ENCODE measurements at places on chromosomes 7 and 10.

DNA sequence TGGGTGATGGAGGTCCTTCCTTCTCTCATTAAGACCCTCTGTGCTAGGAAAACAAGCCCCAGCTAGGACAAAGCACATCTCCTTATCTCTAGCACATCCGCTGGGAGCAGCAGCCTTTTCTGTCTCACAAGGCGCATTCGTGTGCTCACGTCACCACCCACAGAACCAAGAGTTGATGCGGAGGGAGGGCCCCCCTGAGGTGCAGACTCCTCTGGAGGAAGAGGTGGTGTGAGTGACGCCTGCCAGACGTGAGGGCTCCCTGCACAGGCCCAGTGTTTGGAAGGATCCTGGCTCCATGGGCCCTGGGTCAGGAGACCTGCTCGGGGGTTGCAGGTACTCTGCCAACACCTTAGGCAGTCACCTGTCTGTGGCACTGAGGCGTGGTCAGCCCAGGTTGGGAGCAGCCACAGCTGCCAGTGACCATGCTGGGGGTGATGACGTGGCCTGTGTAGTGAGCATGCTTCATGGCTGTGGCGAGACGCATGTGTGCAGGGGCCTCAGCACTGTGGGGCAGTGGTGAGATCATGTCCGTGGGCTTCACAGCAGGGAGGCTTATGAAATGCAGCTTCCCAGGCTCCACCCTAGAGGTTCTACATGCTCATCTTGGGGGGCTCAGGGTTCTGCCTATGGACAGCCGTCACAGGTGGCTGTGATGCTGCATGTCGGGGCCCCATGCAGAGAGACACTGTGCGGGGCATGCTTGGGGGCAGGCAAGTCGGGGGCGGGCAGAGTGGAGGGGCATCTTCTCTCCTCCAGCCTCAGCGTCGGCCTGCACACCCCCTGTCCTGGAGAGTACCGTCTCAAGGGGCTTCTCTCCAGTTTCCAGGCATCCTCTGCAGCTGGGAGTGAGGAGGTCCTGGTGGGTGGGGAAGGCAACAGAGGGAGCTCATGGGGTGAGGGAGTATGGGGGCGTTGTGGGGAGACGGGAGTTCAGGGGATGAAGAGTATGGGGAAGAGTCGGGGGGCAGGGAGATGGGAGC is 56.2 kb upstream of the DPYSL4 start:
- DNase-seq, result no peak

GRCh38 chr7:39509436-39509835 is 56.8 kb upstream of the YAE1 start:
- no peak for DNase-seq

- no peak for DNase-seq
Measured at GRCh38 chr10:10662716-10663408, 354.8 kb upstream of the CELF2 start.

- DNase-seq, result no peak
Measured at GRCh38 chr10:50941629-50942028, 56.2 kb upstream of the A1CF start.

DNA sequence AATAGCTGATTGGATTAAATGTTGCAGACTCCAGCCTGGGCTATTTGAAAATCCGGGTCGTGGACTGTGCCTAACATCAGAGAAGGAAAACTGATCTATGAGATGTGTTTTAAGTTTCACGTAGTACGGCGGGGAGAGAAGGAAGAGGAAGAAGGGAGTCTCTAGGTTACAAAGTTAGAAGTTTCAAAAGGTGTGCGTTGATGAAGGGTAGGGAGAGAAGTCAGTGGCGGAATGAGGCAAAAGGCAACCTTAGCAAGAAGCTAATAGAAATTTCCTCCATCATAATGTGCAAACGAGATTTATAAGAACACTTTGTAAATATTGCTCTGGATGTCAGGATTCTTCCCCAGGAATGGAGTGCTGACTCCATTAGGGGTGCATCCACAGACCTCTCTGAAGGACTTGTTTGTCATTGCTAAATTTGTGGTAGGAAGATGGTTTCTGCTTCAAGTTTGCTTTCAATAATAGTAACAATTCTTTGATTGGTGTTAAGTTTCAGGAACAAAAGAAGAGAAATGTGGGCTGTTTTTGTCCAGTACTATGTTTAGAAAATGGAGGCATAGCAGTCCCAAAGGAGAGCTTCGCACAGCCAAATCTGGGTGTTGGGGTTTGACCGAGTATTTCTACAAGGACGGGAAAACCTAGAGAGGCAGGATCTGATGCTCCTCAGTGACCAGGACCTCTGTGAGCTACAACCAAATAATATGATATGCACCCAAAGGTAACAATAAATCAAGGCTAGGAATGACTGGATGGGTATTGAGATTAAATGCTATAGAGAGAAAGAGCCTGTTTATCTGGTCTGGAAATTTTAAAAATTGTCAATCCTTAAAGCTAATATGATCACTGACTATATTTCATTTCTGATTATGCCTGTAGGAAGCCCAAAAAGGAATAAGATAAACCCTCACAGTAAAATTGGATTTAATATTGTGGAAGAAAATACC is 8.2 kb downstream of the TWIST1 start:
- DNase-seq, result no peak

GRCh38 chr7:55917771-55918170 is 30.5 kb downstream of the ZNF713 start:
- no peak for DNase-seq

DNA sequence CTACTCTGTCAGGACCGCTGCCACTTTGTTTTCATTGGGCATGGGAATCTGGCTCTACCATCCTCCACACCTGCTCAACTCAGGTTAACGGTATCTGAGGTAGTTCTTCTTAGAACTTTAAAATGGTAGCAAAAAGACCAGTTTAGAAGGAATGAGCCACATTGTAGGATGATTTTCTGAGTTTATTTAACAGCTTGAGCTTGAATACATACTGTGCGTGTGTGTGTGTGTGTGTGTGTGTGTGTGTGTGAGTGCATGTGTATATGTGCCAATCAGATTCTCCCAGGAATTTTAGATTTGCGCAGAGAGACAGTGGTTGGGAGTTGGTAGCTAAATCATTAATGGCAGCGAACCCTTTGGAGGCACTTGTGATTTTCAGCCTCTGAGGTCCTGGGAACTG is 81.4 kb downstream of the SPAG6 start:
- no peak for DNase-seq

- no peak for DNase-seq
Measured at GRCh38 chr7:47405921-47406800, 175.8 kb downstream of the TNS3 start.

DNA sequence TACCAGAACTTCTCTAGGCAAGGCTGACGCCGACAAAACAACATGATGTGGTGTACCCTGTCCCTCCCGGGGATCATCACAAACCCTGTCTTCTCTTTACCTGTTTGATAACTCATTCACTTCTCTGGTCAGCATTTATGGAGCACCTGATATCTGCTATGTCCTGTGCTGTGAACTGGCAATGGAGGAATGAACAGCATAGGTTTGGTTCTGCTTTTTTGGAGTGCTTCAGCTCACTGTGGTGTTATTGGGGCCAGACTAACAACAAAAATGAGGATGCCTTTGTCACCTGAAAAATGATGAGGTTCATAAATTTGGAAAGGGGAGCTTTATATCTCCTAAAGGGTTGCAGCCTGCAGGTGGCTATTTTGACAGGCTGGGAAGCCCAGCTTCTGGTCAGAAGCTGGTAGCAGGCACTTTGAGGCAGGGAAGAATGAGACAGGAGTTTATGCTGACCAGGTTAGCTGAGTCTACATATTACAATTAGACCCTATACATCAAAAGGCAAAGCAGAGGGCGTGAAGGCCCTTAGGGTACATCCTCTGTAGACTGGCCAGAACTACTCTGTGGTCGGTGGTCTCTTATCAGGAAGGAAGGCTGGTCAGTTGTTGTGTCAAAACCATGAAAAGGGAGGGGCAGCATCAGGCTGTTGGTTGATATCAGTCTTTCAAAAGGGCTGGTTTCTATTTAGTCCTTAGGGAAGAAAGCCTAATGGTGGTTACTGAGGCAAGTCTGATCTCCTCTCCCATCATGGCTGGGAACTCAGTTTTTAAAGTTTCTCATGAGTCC is 42.3 kb downstream of the SH2D4B start:
- no peak for DNase-seq

GRCh38 chr7:145511004-145511403 is 605.6 kb upstream of the CNTNAP2 start:
- no peak for DNase-seq

GRCh38 chr10:128470321-128470965 is 344.2 kb upstream of the MKI67 start:
- no peak for DNase-seq

GRCh38 chr10:117264782-117265181 is 23.9 kb downstream of the SLC18A2 start:
- no peak for DNase-seq
